ENCODE measurements at places on chromosomes 7 and 10.

GRCh38 chr7:22319424-22320403 is 37.2 kb downstream of the RAPGEF5 start:
- no peak for DNase-seq

DNA sequence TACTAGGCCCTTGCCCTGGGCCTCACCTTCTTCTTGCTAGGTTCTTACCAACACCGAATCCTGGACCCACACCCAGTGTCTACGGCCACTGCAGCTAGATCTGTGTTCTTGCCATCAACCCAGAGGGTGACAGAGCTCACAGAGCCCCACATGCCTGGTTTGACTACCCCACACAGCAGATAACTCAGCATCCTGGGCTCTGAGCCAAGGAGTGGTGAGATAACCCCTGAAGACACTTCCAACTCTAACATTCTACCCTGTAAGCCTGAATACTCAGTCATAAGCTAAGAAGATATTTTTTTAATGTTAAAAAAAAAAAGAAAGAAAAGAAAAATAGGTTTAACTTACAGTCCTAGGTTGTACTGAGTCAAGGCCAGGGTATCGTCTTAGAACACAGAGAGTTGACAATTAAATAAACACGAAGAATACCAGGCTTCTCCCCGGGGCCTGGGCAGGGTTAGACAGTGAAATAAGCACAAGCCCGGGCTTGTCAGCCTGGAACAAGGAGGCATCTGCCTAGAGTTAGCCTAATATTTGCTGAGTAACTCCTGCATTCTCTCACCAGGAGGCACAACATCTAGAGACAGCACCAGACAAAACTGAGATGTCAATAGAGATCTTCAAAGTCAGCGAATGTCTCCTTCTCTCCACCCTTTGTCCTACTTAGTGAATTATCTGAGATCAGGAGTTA is 556.5 kb upstream of the LRRN3 start:
- DNase-seq: no peak

GRCh38 chr10:114403541-114404161 is 651 bp downstream of the AFAP1L2 start:
- no peak for DNase-seq

- no peak for DNase-seq
Observed at GRCh38 chr7:129055294-129055816, 444 bp upstream of the TNPO3 start.

DNA sequence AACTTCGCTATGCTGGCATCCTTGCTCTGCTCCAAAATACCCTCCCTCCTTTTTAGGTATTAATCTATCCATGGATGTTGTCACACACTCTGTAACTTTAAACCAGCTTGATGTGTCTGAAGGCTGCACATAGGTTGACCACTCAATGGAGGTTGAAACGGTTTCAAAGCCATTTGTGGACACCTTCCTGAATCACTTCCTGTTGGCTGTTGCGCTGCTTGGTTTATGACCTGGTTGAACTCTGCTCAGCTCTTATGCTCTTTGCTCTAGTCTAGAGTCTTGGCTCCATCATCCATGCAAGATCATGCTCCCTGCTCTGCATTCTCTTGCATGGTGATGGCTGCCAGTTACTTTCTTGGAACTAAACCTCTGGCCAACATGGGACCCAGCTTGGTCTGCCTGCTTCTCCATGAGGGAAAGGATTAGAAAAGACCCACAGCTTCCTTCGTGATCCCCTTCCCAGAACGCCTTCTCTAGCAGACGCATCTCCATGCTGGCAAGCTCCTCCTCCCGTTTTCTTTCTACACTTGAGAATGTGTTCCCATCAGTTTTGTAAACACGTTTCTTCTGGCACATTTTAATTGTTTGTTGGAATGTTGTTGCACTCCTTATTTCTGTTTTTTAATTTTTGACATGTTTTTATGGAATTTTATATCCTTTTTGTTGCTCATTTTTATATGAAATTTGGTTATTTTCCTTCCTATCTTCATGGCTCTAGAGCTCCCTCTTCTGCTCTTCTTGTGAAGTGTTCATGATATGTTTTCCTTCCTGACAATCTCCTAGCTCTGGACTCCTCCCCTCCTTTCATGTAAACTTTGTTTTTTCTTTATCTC is 149.8 kb downstream of the XPNPEP1 start:
- DNase-seq: no peak

DNA sequence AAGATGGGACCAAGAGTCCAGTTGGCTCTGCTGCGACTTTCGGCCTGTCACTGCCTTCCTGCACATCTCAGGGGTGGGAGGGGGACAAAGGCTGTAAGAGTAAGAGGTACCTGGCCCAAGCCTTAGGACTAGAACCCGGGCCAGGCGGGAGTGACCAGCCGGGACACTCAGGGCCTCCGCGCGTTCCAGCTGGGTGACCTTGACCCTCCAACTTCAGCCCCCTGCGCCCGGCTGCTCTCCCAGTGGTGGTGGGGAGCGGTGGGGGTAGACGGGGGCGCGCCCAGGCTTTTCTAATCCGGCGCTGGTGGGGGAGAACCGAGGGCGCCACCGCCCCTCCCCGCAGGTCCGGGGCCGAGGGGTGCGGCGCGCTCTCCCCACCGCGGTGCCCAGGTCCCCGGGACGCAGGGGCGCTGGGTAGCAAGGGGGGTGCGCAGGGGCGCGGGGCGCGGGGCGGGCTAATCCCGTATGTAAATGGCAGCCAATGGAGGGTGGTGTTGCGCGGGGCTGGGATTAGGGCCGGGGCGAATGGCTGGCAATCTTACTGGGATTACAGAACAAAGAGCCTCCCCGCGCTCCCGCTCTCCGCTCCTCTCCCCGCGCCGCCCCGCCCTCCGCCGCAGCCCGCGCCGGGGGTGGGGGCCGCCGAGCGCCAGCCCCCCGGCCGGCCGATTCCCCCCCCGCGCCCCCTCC is at the start of gene GTF2IRD1:
Gene GTF2IRD1 (plus strand): TSS at position 585 of the 690 bp plus-strand sequence. CDS start 54,175 bp downstream, outside the sequence.
- peak; percentile 46 for DNase-seq

GRCh38 chr7:94649450-94649849 is 6.5 kb downstream of the SGCE start:
- DNase-seq: no peak

- DNase-seq: no peak
Observed at GRCh38 chr7:95470452-95470851, 15.3 kb upstream of the ASB4 start.

DNA sequence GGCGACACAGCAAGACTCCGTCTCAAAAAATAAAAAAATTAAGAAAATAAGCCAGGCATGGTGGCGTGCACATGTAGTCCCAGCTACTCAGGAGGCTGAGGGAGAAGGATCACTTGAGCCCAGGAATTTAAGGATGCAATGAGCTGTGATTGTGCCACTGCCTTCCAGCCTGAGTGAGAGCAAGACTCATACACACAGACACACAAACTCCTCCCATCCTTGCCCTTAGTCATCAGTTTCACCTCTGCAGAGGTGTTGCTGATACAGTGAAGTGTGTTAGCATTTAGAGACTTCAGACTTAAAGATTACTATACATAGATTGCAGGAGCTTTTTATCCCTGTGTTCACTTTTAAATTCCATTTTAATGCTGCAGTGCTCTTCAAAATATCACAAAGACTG is 5.5 kb upstream of the H2AZ2 start:
- no peak for DNase-seq

DNA sequence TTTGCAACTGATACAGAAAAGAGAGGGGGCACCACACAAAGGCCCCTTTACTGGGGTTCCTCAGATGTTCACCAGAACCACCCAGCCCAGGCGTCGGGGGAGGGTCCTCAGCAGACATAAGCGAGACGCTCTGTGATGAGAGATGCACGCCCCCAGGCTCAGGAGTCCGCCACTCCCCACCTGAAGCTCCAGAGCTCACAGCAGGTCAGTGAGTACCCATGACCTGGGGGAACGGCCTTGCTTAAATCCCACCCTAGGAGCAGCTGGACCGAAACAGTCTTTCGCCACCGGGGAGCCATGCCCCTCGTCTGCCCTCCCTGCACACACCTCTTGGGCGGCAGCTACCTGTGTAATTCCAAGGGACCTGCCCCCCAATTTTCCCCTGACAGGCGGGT is 2.8 kb downstream of the CRYGN start:
- DNase-seq: no peak

DNA sequence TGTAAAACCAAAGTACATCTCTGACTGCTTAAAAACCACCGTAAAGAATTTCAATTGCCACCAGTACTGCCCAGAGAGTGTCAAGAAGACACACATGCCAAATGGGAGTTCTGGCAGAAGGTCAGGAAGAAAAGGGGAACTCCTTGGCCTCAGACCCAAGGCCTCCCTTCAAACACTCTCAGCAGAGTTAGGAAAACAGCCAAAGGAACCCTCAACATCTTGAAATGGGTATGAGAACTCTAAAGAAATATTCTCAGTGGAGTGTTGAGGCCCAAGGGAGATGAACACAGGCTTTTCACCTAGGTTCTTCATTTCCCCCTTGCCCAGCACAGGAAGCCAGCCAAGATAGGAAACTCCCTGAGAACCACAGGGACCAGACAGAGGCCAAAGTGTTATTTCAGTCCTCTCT is 96.1 kb upstream of the ASAH2 start:
- no peak for DNase-seq

DNA sequence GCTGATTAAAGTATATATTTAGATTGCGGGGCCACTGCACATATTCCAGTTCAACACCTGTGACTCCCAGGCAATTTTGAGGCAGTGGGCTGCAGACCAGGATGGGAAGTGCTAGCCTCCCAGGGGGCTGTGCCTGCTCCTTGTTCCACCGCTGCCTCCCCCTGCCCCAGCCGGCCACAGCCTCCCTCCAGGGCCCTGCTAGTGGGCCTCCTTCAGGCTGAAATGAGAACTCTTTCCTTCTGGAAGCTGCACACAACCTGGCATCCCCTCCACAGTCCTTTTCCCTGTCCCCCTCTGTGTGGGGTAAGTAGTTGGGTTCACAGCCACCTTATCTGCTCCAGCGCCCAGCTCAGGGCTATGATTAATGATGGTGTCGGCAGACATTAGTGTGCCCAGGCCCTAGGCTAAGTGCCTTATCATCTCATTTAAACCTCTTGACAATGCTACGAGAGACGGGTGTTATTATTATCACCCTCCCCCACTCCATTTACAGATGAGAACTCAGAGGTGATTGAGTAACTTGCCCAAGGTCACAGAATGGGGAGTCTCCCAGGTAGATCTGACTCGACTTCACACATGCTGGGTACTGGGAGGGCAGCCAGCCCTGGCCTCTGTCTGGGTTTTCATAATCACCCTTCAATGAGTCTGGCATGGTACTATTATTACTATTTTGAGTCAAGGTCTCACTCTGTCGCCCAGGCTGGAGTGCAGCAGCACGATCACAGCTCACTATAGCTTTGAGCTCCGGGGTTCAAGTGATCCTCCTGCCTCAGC is 10.8 kb upstream of the SFRP5 start:
- no peak for DNase-seq

DNA sequence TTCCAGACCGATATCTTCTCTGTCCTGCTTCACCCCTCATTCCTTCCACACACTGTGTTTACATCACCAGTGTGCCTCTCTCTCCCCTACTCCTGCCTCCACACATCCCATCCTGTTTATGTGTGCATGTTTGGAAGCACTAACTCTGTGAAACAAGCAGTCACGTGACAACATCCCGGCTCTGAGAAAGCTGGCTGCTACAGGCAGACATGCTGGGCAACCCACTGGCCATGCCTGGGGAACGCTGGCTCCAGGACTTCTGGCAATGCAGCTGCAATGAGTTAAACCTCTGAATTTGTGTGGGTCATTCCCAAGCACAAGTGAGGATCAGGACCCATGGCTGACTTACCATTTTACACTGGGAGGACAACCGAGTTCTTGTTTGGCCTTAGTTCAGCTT is 74.0 kb downstream of the WNT2 start:
- DNase-seq: no peak

GRCh38 chr10:71366690-71367089 is 30.0 kb upstream of the CDH23 start:
- no peak for DNase-seq

DNA sequence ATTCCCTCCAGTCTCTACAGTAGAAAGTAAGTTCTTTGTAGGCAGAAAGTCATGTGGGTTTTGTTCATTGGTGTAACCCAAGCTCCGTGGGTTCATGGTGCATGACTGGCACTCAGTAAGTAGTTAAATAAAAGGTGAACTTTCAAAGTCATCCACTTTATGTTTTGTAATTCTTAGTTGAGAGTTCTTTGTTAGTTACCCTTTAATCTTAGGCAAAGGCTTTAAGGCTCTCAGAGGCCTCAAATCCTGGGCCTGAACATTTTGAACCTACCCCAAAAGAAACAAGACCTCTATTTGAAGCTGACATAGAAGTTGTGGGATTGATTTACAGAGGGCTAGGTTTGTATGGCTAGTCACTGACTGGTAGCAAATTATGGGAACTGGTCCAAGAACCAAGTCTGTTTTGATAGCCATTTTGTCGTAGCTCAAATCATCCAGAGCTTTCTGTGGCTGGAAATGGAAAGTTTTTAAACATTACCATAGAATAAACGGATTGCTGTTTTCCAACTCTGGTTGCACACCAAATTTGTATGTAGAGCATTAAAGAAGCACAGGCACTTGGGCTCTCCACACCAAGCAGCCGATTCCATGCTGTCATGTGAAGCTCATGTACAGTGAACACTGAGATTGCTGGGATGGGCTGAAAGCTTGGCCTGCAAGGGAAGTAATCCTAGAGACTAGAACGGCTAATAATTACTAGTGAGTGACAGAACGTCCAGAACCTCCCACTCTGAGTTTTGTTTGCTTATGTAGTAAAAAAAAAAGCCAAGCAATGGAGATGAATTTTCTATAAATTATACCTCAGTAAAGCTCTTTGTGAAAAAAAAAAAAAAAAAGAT is 53.5 kb downstream of the DENND11 start:
- DNase-seq: no peak

DNA sequence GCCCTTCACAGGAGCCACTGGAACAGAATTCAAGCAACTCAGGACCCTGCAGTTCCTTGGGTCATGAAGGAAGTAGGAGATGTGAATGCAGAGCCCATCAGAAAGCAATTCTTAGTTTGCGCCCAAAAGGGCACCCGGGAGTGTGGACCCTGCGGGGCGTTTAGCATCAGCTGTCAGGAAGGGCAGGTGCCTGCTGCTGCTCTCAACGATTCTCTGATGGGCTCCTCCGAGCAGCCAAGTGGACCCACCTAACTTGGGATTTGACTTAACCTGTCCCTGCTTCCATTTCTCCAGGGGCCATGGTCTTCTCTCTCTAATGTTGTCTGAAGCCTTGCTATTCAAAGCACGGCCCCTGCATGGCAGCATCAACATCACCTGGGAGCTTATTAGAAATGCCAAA is 17.1 kb downstream of the CPA5 start:
- DNase-seq: no peak
